Keratinocyte (primary cell): ENCODE measurements at places on chromosomes 2 and 18. TPM values are rescaled to one million over a fixed set of nuclear protein-coding genes. Genes with fewer than 3 reads are reported as not detected.

- no peak for DNase-seq
Measured at GRCh38 chr2:233940376-233941276, 23.5 kb downstream of the TRPM8 start.

GRCh38 chr18:31710826-31711225, 26.4 kb upstream of the B4GALT6 start:
- no peak for DNase-seq

DNA sequence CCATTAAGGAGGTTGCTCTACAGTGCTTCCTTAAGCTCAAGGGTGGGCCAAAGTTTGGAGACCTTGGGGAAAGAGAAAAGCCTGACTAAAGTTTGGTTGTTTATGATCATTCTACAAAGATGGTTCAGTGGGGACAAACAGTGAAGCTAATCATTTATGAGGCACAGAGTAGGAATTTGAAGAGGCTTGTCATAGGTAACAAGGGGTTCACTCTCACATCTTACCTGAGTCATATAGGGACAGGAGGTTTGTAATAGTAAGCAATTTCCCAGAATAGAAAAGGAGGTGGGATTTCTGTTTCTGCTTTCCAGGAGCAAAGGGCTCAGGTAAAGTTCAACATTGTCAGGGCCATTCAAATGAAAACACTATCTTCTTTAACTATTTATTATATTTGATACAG, 787.9 kb downstream of the CPS1 start:
- no peak for DNase-seq

GRCh38 chr18:78330766-78331165, 648.9 kb upstream of the SALL3 start:
- DNase-seq = no peak

GRCh38 chr2:111659361-111660333, 224.3 kb downstream of the ANAPC1 start:
- peak; percentile 75 for DNase-seq

GRCh38 chr2:120235681-120236080, 12.5 kb upstream of the TMEM185B start:
- DNase-seq = no peak

- DNase-seq = no peak
Measured at GRCh38 chr2:15246870-15247269, 314.3 kb downstream of the NBAS start.

GRCh38 chr2:234548695-234549420, 52.0 kb upstream of the ARL4C start:
- DNase-seq = no peak

DNA sequence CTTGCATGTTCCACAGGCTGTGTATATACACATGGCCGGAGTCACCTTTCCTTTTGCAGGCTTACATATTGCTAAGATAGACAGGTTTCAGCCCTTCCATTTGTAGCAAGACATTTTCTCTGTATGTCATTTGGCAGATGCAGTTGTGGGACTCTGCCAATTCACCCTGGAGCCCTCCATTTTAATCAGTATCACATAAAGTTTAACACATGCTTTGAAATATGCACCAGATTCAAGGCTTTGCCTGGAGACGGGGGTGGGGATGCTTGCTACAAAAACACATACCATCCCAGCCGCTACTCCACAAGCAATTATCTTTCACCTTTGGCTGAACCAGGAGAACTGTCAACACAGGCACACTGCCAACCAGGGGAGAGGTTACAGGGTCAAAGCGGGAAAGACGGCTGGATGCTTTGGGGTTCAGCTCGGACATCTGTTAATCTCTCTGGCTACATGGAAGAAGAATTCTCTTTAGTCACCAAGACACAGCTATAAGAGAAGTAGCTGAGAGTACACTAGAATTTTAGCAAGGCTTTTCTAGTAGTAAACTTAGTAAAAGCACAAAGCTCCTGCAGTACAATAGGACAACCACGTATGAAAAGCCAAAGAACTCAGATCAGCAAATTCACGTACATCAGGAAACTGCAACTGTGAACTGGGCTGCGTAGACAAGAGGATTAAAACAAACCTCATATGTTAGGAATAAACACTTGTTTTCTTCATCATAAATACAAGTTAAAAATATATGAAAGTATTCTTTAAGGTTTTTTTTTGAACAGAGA, 130.9 kb downstream of the EXOC6B start:
- DNase-seq = no peak

DNA sequence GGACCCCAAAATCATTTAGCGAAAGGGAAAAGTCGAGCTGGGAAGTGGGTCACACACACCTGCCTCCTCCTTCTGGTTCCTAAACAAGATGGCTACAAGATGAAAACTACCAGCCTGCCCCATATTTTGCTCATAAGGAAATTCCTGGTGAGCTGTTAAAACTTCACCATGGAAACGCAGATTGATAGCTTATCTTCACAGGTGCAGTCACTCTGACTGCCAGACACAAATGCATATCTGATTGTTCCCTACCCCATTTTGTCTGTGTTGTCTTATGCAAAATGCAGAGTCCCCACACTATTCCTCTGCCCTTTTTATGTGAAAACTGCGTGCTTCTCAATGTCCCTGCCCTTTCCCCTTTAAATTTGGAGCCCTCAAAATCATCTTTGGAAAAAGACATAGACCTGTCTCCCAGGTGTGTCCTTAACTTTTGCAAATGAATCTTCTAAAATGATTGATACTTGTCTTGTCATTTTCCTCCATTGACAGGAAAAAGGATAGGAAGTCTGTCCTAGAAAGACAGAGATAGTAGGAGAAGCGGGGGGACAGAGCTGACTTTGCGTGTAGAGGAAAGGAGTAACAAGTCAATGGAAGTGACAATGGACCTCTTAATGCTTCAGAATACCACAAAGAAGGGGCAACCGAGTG, 38.9 kb upstream of the THOC1 start:
- DNase-seq = no peak

GRCh38 chr2:129189617-129190319, 789.7 kb upstream of the RAB6C start:
- DNase-seq = no peak

DNA sequence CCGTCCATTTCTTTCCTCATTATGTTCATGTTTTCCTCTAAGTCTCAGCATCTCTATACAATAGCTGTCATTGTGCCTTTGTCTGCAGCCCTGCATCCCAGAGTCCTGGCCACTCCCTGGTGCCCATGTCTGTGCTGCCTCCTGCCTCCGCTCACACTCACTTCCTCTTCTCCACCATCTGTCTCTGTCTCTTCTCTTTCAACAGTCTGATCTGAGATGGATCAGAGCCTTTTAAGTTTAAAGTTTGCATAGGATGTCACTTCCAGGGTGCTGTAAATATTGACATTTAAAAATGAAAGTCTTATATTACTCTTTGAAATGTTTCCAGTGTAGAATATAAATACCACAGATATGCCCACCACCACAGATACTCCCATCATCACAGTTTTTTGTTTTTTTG, 42.7 kb downstream of the UBE2F start:
- no peak for DNase-seq

- no peak for DNase-seq
Measured at GRCh38 chr2:24009680-24010476, at the start of gene MFSD2B. Gene MFSD2B (plus strand): TSS chr2:24010085. CDS start chr2:24010097, 12 bp downstream.

GRCh38 chr2:216866515-216867095, 6.7 kb upstream of the TNP1 start:
- no peak for DNase-seq

DNA sequence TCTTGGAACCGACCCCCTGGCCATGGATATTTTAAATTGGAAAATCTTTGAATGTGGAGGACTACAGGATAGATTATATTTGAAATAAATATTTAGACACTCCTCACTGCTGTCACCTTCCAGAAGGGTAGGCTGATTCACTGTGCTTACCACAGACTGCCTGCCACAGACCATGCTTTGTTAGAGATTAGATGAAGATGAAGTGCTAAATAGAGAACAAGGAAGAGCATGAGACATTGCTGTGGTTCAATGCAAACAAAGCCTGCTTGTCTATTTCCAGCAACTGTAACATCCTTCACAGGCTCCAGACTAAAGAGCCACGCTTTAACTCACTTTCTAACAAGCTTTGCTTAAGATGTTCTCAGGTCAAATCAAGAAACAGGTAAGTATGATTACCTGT, 81.0 kb upstream of the TMEM17 start:
- DNase-seq = peak; percentile 5

GRCh38 chr2:217650716-217651360, 352.0 kb downstream of the TNS1 start:
- DNase-seq = no peak

The STAT4 gene
- 1.6 to 3.3 TPM (median 2.0 TPM) in 3 replicates for polyA plus RNA-seq

The KCNJ3 gene
- not detected in 3 replicates for polyA plus RNA-seq

The APLF gene
- polyA plus RNA-seq = 1.6 to 3.0 TPM (median 2.3 TPM) in 3 replicates

The DNER gene
- 7.5 to 11.0 TPM (median 8.5 TPM) in 3 replicates for polyA plus RNA-seq

The STARD6 gene
- polyA plus RNA-seq = 0.30 TPM in 1 of 3 replicates, not detected in the others
